ENCODE measurements at places on chromosomes 6 and 20.

DNA sequence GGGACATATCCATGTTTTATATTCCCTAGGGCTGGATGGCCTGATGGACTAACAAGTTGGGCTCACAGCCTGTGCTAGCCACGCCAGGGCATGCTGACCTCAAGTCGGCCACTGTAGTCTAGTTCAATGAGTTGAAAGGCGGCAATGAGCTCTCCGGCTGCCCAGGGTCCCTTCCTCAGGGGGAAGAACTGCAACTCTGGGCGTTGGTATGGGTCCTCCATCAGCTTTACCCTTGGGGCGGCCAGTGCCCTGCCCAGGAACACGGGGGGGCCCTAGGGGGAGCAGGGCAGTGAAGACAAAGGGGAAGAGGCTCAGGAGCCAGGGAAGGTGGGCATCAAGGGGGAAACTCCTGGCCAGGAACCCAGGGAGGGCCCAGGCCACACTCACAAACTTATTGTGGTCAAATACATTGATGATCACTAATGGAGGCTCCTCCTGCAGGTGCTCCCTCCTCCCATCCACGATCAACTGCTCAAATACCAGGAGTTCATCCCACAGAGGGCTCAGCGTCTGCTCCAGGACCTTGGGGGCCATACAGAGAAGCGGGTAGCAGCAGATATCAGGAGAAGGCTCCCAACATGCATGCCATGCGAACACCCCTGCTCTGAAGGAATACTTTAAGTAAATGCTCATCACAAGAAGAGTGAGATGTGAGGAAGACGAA is 32.8 kb upstream of the SPAG4 start:
- no peak for DNase-seq

GRCh38 chr6:75397656-75398465 is 95.7 kb downstream of the FILIP1 start:
- DNase-seq, result no peak

DNA sequence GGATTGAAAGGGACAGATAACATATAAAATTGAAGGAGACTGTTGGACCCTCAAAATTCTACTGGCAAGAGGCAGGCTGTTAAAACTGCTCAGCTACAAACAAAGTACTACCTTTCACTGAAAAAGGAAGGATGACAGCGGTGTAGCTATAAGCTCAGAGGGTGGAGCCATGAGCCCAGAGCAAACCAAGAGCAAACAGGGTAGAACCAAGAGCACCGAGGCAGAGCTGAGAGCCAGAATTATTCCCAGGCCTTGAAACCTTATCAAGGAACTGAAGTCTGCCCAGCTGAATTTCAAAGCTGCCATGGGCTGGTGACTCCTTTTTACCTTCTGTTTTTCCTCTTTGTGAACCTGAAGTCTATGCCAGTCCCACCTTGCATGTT is 74.7 kb upstream of the SLC4A11 start:
- DNase-seq, result no peak

DNA sequence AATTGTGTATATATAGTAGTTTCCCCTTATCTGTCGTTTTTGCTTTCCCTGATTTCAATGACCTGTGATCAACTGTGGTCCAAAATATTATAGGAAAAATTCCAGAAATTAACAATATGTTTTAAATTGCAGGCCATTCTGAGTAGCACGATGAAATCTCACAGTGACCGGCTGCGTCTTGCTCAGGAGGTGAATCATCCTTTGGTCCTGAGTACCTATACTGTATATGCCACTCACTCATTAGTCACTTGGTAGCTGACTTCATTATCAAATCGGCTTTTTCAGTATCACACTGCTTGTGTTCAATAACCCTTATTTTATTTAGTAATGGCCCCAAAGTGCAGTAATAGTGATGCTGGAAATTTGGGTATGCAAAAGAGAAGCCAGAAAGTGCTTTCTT is 728.3 kb upstream of the EYS start:
- DNase-seq, result no peak

- peak; percentile 28 for DNase-seq
These were observed 68.3 kb downstream of the ADTRP start for GRCh38 chr6:11710311-11710761.

- no peak for DNase-seq
These were observed at the start of gene NRSN2 for GRCh38 chr20:346640-347316. TSS of gene NRSN2 (plus strand) at chr20:347111. CDS start at chr20:349644, 2,533 bp downstream.

- no peak for DNase-seq
These were observed 107.7 kb downstream of the CD109 start for GRCh38 chr6:73803562-73804241.

Measured in stimulated activated CD4-positive, alpha-beta T cell treated with anti-CD3 and anti-CD28 coated beads, Interleukin-15, amount 100 ng/mL, for 1 hour (primary cell).